Activated CD4-positive, alpha-beta T cell treated with anti-CD3 and anti-CD28 coated beads, Interleukin-2, amount 50 U/mL, for 4 hours (primary cell): ENCODE measurements at places on chromosomes 5 and 9.

- DNase-seq, result no peak
Measured at GRCh38 chr5:22722491-22722890, 130.7 kb downstream of the CDH12 start.

- DNase-seq, result no peak
Measured at GRCh38 chr5:57172466-57173318, 1.2 kb upstream of the GPBP1 start.

- DNase-seq, result no peak
Measured at GRCh38 chr5:147454996-147455677, 54.7 kb downstream of the DPYSL3 start.

- DNase-seq, result no peak
Measured at GRCh38 chr9:92534674-92535073, 1.1 kb downstream of the ECM2 start.

GRCh38 chr9:76729116-76729515 is 35.1 kb upstream of the PCA3 start:
- no peak for DNase-seq

DNA sequence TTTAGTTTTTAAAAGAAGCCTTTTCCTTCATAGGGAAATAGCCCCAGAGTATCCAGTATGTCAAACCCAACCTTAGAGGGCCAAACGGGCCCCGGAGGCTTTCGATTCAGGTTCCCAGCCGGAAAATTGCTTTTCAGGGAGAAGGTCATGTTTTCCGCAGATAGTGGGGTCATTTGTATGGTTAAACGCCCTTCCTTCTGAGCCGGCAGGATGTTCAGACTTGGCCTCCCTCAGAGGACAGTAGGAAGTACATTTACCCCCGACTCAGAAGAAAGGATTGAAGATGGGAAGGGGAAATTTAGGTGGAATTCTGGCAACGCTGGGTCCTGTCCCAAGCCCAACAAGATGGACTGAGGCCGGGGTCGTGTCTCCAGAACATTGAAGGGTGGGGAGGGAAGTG is 195.2 kb downstream of the AOPEP start:
- DNase-seq, result no peak
